ENCODE measurements at places on chromosomes 2 and 18.

- DNase-seq = no peak
- no peaks in the 10 kb centered on the region for H3K4me1 ChIP-seq
- H3K4me3 ChIP-seq = no peak overlapping the region
- H3K27me3 ChIP-seq = no peaks in the 10 kb centered on the region
- no peaks in the 10 kb centered on the region for H3K36me3 ChIP-seq
- no peak overlapping the region for H3K27ac ChIP-seq
Measured at GRCh38 chr2:177972123-177972522, 100.5 kb downstream of the PDE11A start.

DNA sequence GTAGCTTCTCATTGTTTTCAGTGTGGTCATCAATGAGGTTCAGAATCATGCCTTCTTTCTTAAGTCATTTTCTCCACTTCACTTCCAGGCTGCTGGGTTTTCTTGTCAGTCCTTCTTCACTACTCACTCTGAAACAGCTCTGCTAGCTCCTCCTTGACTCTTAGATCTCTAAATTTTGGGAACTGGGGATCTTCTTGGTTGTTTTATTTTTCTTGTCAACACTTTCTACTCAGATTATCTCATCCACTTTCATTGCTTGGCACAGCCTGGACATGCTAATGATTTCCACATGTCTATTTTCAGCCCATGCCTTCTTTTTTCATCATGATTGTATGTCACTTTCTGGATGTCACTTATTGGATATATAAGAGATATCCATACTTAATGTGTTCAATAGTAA, 517.8 kb upstream of the DSEL start:
- no peaks in the 10 kb centered on the region for H3K36me3 ChIP-seq
- no peak overlapping the region for H3K4me3 ChIP-seq
- H3K27ac ChIP-seq = no peak overlapping the region
- H3K4me1 ChIP-seq = no peaks in the 10 kb centered on the region
- DNase-seq = no peak
- no peaks in the 10 kb centered on the region for H3K27me3 ChIP-seq

- H3K4me3 ChIP-seq = no peak overlapping the region
- H3K27me3 ChIP-seq = peaks cover 7% of the 10 kb centered on the region
- no peaks in the 10 kb centered on the region for H3K36me3 ChIP-seq
Measured at GRCh38 chr2:63679252-63679855, 90.6 kb downstream of the MDH1 start.

DNA sequence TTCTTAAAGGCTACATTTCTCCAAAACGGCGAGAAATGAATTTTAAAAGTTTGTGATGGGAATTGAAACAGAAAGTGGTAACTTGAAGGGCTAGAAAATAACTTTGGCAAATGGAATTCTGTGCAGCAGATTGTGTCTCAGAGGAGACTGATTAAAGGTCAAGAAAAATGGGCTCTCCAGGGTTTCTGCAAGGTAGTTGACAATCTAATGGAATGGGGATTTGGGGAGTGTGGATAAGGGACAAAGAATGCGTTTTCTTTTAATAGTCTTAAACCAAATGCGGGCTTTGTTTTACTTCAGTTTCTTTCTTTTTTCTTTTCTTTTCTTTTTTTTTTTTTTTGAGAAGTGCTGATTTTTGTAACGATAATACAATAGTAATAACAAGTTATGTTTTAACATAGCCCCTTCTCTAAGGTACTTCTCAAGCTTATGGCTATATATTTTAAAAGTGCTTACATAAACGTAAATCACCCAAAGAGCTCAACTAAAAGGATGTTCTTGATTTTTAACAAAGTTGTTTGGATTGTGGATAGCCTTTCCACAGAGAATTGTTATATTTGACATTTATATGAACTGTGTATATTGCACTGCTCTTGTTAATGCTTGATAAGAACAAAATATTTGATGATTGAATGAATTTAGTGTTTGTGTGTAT, 36.6 kb downstream of the CAMKMT start:
- no peaks in the 10 kb centered on the region for H3K27me3 ChIP-seq
- H3K4me1 ChIP-seq = no peaks in the 10 kb centered on the region
- H3K27ac ChIP-seq = no peak overlapping the region
- peaks cover 1% of the 10 kb centered on the region for H3K36me3 ChIP-seq
- H3K4me3 ChIP-seq = no peak overlapping the region
- DNase-seq = no peak

- no peak overlapping the region for H3K27ac ChIP-seq
- H3K36me3 ChIP-seq = no peaks in the 10 kb centered on the region
- no peaks in the 10 kb centered on the region for H3K4me1 ChIP-seq
- peaks cover 2% of the 10 kb centered on the region for H3K27me3 ChIP-seq
- no peak for DNase-seq
Measured at GRCh38 chr2:176380341-176380740, 111.1 kb downstream of the MTX2 start.

- H3K27me3 ChIP-seq = peaks cover 13% of the 10 kb centered on the region
- no peak for DNase-seq
- H3K27ac ChIP-seq = no peak overlapping the region
- H3K36me3 ChIP-seq = no peaks in the 10 kb centered on the region
- no peaks in the 10 kb centered on the region for H3K4me1 ChIP-seq
Measured at GRCh38 chr2:169173876-169174275, 104.5 kb downstream of the DHRS9 start.

DNA sequence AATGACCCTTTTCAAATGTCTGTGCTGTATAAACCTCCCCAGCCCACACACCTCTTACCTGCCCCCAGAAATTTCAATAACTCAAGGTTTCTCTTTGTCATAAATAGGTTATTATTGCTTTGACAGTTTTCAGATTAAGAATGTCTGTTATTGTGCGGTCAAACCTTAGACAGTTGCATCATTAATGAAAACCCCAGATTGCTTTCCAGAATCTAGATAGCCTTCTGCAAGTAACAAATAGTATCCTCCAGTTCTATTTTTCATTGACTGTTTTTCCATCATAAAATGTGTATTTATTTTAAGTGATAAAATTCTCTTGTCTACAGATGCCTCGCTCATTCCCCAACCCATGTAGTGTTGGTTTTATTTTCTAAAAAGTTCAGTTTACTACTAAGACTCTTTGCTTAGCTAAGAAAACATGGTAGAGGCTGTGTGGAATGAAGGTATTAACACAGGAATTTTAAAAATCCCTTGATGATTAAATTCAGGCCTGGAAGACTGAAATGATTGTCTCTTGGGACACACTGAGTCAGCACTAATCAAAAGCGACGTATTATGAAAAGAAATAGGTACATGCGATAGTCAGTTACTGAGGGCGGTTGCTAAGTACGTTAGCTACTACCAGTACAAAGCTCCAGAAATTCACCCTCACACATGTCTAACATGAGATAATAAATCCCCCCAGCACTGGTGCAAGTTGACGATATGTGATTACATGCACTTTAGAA, 38.4 kb upstream of the ITGAV start:
- H3K27me3 ChIP-seq = peaks cover 6% of the 10 kb centered on the region
- no peak overlapping the region for H3K27ac ChIP-seq
- H3K4me3 ChIP-seq = no peak overlapping the region
- H3K4me1 ChIP-seq = no peaks in the 10 kb centered on the region
